ENCODE measurements at places on chromosomes 3 and 15. TPM values are rescaled to one million over a fixed set of nuclear protein-coding genes. Genes with fewer than 3 reads are reported as not detected.

The ADGRG7 gene
- total RNA-seq: not detected

The DNAH12 gene
- total RNA-seq: not detected

The KBTBD12 gene
- not detected for total RNA-seq

The TEX9 gene
- 3.3 TPM for total RNA-seq

The DUOXA2 gene
- not detected for total RNA-seq

The ZNF621 gene
- 21.9 TPM for total RNA-seq

The HDGFL3 gene
- 38.4 TPM for total RNA-seq

The RTP4 gene
- 0.11 TPM for total RNA-seq

The ZCWPW2 gene
- total RNA-seq: not detected

The LCTL gene
- not detected for total RNA-seq

- no peak for DNase-seq
These were observed 8.1 kb upstream of the SCG3 start for GRCh38 chr15:51672913-51673857.

DNA sequence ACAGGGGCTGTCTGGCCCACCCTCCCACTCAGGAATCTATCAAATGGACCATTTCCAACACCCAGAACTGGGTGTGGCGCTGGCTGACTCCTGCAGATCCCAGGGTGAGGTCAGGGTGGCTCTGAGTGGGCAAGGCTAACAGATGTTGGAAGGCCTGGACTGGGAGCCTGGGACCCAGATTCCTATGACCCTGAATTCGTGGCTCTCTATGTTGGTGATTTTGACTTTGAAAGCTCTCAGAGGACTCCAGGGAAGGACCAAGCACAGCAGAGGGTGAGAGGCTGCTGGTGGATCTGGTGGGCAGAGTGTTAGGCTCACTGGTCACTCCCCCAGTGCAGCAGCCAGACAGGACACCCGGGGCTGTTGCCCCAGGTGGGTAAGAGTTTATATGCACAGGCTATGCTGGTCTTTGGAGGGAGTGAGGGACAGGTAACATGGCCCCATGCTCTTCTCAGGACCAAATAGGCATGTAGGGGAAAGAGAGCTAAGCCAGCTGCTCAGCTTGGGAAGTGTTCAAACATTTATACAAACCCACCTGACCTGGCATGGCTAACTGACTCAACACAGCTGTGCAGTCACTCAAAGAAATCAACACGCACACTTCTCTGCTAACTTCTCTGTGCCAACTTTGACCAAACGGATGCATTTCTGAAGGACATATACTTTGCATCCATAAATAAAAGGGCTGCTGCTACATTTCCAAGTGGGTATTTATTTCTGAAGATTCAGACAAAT, 62.6 kb upstream of the RAB6B start:
- DNase-seq: no peak

DNA sequence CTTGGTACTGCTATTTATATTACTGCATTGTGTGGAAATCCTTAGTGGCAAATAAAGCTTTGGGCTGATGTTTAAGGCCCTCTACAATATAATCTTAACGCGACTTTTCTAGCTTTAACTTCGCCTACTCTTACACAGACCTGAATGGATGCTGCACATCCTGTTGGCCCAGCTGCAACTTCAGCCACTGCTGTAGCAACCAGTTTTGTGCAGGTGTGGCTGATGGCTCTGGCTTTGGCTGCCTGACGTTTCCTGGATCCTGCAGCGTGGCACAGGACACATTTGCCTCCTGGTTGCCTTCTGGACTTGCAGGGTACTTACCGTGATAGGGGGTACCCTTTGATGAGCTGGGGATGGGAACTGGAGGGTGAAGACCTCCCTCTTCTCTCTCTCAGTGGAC, 20.2 kb upstream of the ERICH6 start:
- DNase-seq: no peak

DNA sequence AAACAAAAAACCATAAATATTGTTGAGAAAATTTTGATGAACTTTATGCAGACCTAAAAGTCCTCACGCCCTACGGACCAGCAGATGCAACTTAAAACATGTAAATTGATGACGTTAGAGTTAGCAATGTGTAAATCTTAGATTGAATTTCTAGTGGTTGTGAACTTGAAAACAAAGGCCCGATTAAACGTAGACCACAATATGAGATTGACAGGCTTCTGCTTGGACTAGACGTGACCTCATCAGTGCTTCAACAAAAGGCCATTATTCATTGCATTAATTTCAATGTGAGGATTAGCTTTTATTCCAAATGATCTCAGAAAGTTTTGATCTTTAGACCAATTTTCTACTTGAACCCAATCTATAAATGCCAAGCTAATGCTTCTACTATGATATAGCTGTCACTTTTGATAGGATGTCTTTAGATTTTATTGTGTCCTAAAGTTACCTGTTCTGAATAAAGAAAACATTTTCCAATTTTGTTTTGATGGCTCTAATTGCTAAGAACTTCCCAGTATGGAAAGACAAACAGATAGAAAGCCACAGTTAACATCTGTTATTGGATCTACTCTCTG, 55.4 kb upstream of the SPPL2A start:
- no peak for DNase-seq

DNA sequence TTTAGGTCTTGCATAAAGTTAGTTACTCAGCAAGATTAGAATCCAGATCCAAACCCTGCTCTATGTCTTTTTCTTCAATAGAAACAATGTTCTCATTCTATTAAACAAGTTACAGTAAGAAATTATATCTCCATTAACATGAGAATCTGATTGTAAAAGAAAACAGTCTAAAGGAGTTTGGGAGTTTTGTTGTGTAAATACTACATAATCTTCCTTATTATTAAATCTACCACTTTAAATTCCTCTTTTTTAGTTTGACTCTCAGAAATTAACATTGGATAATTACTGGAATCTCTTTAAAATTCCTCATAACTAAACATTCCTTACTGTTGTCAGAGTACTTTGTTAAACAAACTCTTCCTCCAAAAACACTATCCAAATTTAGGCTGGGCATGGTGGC, 1.7 kb upstream of the GOLIM4 start:
- DNase-seq: no peak

- DNase-seq: no peak
These were observed 131.4 kb upstream of the UBE2E2 start for GRCh38 chr3:23071758-23072157.

GRCh38 chr3:111936967-111937366, 41.9 kb upstream of the ABHD10 start:
- peak; percentile 52 for DNase-seq

DNA sequence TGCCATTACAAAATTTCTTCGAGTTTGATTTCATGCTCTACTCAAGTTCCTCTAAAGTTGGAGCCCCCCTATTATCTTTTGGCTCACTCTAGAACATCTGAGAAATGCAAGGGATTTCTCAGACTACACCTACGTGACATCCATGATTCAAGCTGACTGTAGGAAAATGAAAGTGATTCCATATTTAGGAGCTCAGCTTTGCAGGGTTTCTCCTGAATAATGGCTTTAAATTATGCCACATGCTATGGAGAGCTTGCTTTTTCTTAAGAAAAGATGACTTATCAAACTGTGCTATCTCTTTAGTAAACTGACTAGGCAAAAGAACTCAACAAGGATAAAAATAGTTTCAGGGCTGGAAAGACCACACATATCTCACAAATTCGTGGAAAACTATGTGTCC, 292.1 kb downstream of the LSAMP start:
- no peak for DNase-seq

GRCh38 chr3:120177707-120178306, 83.6 kb upstream of the GSK3B start:
- DNase-seq: peak; percentile 21

GRCh38 chr3:177429079-177429478, 231.8 kb upstream of the TBL1XR1 start:
- no peak for DNase-seq

DNA sequence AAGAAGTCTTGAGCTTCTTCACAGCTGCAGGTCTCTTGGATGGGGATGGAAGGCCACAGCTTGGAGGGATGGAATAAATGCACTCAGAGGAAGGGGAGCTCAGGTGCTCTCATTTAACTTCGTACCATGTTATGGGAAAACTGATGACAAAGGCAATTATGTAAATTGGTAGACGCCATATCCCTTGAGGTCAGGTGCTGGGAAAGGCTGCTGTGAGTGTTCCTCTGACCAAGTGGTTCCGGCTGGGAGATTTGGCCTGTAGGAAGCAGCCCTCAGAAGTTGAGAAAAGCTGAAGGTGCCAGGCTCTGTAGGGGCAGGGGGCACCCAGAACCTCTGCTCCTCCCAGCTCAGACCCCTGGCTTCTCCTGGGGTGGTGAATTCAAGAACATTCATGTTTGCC, 47.1 kb downstream of the FAH start:
- DNase-seq: no peak

DNA sequence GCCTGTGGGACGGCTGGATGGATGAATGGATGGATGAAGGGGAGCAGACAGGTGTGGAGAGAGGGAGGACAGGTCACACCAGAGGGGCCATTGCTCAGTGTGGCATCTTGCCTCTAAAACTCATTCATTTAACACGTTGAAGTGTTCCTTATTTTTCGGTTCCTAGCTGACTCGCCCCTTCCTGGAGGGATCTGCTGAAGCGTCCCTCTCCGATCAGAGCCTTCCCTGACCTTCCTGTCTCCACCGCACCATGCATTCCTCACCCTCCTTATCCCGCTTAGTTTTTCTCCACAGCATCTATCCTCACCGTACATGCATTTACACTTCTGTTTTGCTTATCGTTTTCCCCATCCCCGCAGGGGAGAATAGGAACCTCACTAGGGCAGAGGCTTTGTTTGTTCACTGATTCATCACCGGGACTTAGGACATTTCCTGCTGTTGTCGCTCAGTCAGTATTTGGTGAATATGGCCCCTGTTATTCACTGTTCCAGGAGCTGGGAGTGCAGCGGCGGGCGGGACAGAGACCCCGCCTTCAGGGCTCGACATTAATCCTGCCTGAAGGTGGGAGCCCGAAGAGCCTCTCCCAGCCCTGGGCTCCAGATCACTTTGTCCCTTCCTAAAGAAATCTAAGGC, 32.0 kb downstream of the FOXL2 start:
- DNase-seq: peak; percentile 85

DNA sequence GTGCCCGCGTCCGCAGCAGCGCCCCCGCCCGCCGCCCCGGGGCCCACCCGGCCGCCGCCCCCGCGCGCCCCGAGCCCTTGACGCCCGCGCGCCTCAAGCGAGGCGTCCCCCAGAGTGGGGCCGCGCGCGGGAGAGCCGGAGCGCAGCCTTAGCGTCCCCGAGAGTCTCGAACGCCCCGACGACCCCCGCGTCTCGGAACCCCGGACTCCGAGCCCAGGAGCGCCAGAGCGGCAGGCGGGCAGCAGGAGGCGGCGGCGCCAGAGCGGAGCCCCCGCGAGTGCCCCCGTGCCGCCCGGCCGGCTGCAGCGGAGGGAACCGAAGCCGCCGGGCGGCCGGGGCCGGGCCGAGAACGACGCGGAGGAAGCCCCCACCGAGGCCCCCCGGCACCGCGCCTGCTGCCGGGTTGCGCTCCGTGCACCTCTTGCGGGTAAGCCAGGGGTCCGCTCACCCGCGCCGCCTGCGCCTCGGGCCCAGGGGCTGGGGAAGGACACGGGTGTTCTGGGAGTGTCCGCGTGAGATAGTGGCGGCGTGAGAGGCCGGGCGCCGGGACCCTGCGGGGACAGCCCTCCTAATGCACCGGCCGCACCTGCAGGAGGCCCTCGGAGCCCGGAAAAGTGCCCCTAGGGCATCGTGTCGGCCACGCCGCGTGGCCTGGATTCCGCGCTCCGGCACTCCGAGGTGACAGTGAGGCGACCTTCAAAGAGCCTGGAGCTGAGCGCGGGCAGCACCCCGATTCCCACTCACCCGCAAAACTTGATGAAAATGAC, 52.0 kb upstream of the ULK4 start:
- peak; percentile 11 for DNase-seq

DNA sequence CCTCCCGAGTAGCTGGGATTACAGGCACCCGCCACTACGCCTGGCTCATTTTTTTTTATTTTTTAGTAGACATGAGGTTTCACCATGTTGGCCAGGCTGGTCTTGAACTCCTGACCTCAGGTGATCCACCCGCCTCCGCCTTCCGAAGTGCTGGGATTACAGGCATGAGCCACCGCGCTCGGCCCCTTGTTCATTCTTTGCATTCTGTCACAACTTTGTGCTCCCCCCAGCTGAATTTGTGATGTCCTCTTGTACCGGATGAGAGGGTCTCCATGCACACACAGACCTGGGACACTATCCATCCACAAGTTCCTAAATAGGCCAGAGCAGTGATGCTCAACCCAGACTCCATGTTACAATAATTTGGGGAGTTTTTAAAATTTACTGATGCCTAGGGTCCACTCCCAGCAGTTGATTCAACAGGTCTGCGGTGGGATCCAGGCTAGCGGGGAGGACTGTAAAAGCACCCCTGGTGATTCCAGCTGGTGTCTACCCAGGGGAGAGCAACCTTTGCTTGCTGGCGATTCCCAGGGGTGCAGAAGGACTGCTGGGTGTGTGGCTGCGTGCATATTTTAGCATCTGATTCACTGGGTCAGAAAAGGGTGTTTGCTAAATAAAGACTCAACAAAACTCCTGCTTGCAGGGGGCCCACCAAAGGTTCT, 1.0 kb downstream of the RASSF1 start:
- no peak for DNase-seq

GRCh38 chr15:56795502-56795901, 62.2 kb upstream of the ZNF280D start:
- DNase-seq: no peak

GRCh38 chr3:48564022-48564421, 441 bp upstream of the UCN2 start:
- peak; percentile 77 for DNase-seq

GRCh38 chr3:125050488-125051090, 5.2 kb downstream of the HEG1 start:
- no peak for DNase-seq

GRCh38 chr3:73389928-73390327, 234.8 kb downstream of the PDZRN3 start:
- no peak for DNase-seq

GRCh38 chr3:48528048-48528447, 24.1 kb upstream of the SHISA5 start:
- DNase-seq: no peak

DNA sequence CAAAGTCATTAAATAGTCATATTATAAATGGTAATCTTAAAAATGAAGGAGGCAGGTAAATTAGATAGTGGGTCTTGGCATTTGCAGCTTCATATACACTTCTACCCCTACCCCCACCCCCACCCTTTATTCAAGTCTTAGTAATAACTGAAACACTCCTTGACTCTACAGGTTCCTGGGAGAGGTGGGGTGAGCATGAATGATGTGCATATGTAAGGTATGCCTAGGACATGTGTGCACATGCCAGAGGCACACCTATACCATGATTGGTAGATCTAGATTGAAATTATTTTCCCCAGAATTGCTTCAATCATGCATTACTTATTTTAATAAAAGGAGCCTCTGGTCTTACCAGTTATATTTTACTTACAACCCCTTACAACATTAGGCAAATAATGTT, 40.1 kb upstream of the PDCD6IP start:
- no peak for DNase-seq

DNA sequence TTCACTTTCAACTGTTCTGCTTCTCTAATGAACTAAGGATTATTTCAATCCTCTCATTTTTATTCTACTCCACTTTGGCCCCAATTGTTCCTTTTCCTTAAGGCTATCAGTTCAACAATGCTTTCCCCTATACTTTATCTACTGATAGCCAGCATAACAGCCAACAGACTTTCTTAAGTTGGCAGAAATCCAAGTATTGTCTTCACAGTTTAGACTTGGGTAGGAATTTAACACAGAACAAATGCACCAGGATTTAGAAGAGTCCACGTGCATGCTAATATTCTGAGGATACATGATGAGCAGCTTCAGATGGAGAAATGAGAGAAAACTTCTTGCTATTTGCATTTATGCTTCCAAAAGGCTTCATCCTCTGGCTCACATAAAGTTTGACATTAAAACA, 54.8 kb downstream of the FBN1 start:
- DNase-seq: no peak

- no peak for DNase-seq
These were observed 39.3 kb downstream of the FGF7 start for GRCh38 chr15:49462232-49462844.

- no peak for DNase-seq
These were observed 8.1 kb downstream of the NKTR start for GRCh38 chr3:42608581-42608980.

Measured in PC-3 (cell line).